ENCODE measurements at places on chromosomes 3 and 15.

GRCh38 chr3:132317229-132317948, at the start of gene ACP3:
Gene ACP3 (plus strand): TSS chr3:132317407. CDS start chr3:132317457, 50 bp downstream.
- DNase-seq = peak; percentile 51

DNA sequence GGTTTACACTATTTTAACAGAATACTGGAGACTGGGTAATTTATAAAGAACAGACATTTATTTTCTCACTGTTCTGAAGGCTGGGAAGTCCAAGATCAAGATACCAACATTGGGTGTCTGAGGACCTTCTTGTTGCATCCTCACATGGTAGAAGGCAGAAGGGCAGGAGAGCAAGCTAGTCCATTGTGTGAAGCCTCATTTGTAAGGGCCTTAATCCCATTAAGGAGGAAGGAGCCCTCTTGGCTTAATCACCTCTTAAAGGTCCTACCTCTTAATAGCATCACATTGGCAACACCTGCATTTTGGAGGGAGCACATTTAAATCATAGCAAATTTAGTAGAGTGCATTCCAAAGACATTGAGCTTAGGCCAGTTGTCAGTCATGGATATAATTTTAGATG, 26.2 kb downstream of the UBE2Q2 start:
- no peak for DNase-seq

DNA sequence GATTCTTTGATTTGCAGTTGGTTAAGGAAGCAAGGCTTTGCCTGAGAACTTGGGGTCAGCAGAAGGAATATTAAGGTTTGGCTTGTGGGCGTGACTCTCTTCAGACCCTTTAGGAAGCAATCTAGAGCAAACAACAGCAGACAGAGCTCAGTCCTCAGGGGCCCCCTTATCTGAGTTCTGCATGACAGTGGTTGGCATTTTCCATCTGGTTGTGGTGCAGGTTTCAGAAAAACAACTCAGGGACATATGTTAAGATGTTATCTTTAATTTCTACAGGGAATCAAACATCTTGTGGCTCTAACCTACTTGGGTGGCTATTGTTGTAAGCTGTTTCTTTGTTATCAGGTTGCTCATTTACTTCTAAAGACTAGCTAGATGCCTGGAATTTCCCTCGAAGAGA, 141.4 kb downstream of the VPS8 start:
- no peak for DNase-seq

DNA sequence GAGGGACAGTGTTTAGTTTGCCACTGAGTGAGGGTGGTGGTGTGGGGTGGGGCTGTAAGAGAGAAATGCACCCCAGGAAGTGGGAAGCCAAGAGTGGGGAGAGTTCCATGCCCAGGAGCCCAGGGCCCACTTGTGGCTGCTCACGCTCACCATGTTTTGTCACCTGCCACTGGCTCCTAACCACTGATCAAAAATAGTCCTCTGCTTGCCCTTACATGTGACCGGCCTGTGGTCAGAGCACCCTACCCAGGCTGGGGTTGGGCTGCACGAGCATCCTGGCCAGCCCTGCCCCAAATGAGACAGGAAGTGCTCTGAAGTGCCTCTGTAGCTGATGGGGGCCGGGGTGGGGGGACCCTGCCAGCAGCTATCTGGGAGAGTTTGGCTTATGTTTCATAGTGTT, 216.3 kb downstream of the RPLP1 start:
- no peak for DNase-seq

GRCh38 chr3:30657914-30658313, 51.5 kb downstream of the TGFBR2 start:
- no peak for DNase-seq

- DNase-seq = no peak
Measured at GRCh38 chr15:77811270-77811669, 178.6 kb upstream of the LINGO1 start.

- DNase-seq = no peak
Measured at GRCh38 chr3:182583545-182583944, 209.8 kb upstream of the ATP11B start.

GRCh38 chr15:55893852-55894251, 99.6 kb downstream of the NEDD4 start:
- DNase-seq = no peak

- no peak for DNase-seq
Measured at GRCh38 chr15:52071570-52071969, 41.0 kb downstream of the BCL2L10 start.

DNA sequence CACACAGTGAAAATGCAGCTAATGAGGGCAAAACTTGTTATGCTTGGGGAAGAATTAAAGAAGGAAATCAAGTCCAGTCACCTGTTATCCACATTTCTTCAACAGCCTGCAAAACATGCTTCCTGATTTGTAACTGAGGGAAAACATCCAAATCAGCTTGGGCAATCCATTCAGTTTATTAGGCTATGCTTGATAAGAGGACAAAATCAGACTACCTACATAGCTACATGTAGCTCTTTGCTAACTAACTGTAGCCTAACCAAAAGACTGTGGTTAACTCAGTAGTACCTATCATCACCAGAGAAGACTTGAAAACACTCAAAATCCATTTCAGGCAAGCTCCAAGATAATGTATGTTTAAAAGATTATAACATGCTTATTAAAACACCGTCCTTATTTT, 436.4 kb downstream of the SHQ1 start:
- no peak for DNase-seq

DNA sequence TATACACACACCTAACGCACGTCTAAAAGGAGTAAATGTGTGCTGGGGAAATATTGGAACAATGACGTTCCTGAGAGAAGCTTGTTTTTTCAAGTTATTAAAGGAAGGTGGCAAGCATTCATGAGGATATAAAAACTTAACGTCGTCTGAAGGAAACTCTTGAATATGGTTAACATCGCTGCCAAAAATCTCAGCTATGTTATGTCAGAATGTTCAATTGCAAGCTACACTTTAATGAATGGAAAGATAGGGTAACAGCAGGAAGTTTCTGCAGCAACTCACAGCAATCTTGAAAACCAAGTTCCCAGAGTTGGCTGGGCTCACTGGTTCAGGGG, 54.3 kb upstream of the MEF2A start:
- no peak for DNase-seq

DNA sequence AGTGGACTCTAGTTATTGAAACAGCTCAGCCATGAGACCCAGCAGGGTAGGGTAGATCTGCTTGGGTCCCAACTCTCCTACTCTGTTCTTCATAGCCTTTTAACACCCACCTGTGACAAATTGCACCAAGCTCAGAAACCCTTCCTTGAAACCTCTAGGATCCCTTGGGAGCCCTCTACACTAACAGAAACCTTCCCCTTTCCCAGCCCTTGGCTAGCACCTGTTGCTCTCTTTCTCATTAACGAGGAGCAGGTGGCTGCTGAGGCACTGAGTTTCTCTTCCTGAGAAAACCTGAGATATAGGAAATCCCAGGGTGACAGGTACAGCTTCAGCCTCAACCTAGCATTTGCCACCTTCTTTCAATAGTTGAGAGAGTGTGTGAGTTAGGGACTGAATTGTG, 88.3 kb upstream of the CLSTN2 start:
- no peak for DNase-seq

- no peak for DNase-seq
Measured at GRCh38 chr15:62412686-62413085, 247.6 kb upstream of the C2CD4B start.

GRCh38 chr15:77282333-77282732, 137.6 kb downstream of the PEAK1 start:
- DNase-seq = no peak

GRCh38 chr15:46322753-46323152, 687.9 kb downstream of the SQOR start:
- DNase-seq = no peak

DNA sequence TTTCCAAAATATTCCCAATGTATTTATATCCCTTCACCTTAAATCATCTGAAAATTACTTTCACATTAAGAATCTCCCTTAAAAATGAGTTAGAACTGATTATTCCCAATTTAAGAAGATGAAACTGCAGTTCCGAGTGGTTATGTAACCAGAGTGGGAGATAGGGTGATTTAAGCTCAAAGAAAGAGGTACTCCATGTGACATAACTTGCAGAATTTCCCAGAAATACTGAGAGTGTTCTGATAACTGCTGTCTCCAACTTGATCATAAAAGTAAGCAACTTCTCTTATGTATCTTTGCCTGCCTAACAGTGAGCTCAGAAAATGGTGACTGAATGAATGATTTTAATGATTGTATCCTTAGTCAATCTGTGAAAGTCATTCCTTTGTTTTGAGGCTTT, 32.3 kb downstream of the ARRDC4 start:
- no peak for DNase-seq

DNA sequence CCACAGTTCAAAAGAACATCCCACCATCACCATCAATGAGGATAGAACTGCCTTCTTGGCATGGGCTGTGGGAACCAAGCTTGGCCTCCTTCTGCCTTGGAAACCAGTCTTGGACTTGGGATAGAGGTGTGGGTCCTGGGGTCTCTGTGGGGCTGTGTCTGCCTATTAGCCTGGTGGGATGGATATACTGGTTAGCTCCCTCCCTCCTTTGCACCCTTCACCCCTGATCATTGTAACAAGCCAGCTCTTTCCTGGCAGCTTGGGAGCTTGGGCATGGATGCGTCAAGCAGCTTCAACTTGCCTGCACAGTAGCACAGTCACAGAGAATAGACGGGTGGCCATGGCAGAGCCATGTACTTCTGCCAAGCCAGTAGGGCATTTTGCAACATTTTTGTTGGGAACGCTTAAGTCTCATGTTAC, 65.2 kb downstream of the SMAD6 start:
- no peak for DNase-seq

GRCh38 chr3:40490916-40491315, 14.0 kb downstream of the ZNF619 start:
- DNase-seq = no peak

DNA sequence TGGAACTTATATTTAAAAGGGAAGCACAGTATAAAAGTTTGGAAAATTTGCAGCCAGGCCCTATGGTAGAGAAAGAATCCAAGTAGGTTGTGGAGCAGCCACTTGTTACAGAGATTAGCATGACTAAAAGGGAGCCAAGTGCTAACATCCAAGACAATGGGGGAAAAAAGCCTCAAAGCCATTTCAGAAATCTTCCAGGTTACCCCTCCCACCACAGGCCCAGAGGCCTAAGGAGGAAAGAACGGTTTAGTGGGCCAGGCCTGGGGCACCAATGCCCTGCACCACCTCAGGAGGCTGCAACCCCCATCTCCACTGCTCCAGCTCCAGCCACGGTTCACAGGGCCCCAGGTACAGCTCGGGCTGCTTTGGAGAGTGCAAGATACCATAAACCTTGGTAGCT, 69.9 kb downstream of the IGF2BP2 start:
- no peak for DNase-seq

GRCh38 chr3:197501879-197502620, 53.7 kb downstream of the BDH1 start:
- DNase-seq = no peak

DNA sequence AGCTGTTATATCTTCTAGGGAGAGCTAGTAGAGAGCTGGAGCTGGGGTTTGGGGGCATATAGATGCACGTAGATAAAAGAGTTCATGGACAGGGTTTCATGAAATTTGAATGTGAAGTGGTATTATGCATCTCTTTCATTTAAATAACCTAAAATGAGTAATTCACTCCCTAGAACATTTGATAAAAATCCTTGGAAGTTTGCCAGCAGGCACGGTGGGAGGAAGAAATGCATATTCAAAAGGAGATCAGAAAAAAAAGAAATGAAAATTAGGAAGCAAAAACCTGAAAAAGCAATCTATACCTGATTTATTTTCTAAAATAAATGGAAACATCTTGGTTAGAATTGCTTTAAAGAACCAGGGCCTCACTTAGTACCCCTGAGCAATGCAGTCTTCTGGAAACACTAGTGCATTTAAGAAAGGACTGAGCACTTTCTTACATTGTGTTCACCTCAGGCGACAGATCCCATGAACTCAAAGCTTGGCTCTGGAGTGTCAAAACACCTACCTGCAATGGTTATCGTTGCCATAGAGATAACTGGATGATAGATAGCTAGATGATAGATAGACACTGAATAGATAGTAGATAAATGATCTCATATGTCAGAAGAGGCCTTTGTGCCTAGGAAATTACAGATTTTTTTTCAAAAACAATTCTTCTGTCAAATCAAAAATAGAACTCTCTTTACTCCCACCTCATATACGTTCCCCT, 458.6 kb upstream of the THRB start:
- DNase-seq = no peak

GRCh38 chr3:150945226-150946032, 27.1 kb downstream of the CLRN1 start:
- DNase-seq = no peak

GRCh38 chr3:74122281-74122680, 492.2 kb downstream of the CNTN3 start:
- DNase-seq = no peak

DNA sequence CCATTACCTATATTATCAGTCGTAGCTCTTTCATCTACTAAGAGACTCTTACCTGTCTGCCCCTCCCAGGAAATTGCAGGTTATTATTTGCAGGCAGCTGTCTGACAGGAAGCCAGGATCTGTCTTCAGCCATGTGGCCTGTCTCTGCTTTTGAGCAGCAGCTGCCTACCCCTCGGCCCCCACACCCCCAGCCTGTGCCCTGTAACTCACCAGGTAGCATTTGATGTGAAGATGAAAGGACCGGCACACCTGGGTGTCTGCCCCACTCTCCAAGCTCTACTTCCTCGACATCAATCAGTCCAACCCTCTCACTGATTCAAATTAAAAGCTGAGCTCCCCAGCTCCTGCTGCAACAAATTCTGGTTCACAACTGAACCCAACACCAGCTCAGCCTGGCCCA, 197.2 kb upstream of the CTNNB1 start:
- DNase-seq = no peak

GRCh38 chr15:34331809-34332208, 5.8 kb downstream of the SLC12A6 start:
- DNase-seq = no peak

- DNase-seq = no peak
Measured at GRCh38 chr15:100891307-100892012, 11.8 kb downstream of the ALDH1A3 start.

- DNase-seq = no peak
Measured at GRCh38 chr3:154782151-154782550, 298.0 kb upstream of the MME start.

- no peak for DNase-seq
Measured at GRCh38 chr3:123914829-123915228, 30.7 kb upstream of the MYLK start.

- no peak for DNase-seq
Measured at GRCh38 chr15:34154725-34155204, 52.9 kb downstream of the PGBD4 start.

GRCh38 chr15:46569781-46570180, 935.0 kb downstream of the SQOR start:
- no peak for DNase-seq

DNA sequence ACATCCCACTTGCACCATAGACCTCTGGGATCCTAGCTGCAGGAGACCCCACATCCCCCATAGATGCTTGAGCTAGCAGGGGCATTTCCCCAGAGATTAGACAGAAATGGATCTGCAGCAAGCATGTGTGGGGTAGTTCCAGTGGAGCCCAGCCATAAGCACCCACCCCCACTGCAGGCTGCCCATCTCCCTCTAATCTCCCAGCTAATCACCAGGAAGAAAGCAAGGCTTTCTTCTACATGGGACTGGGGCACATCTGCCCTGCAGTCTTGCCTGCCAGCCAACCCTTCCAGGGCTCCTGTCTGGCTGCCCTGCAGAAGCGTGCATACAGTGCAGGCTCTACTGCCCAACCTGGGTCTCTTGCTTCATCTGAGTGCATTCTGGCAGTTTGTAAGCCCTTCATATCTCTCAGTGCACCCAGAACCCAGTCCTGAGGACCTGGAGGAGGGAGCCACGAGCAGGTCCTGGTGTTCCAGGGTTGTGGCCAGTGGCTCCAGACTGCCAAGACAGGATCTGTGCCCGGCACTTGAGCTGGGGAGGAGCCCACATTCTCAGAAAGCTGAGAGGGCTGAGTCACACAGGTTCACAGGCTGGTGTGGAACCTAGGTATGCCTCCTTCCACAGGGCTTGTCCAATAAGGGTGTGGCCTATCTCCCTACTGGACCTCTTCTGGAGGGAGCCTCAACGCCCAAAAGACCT, 49.9 kb upstream of the IGSF11 start:
- DNase-seq = no peak
